CD4-positive, alpha-beta T cell (primary cell): ENCODE measurements at places on chromosomes 3 and 15. TPM values are rescaled to one million over a fixed set of nuclear protein-coding genes. Genes with fewer than 3 reads are reported as not detected.
A peak's percentile ranks its signal among the peaks of the same experiment; 100 is the strongest.

The NKIRAS1 gene
- total RNA-seq: 3.8 TPM

The RAD51 gene
- 1.5 TPM for total RNA-seq

The SCAANT1 gene
- total RNA-seq: 1.4 TPM

- H3K27me3 ChIP-seq: no peaks in the 10 kb centered on the region
- no peak for DNase-seq
- no peaks in the 10 kb centered on the region for H3K36me3 ChIP-seq
- no peak overlapping the region for H3K27ac ChIP-seq
- no peaks in the 10 kb centered on the region for H3K4me1 ChIP-seq
Measured at GRCh38 chr15:98881526-98882520, 125.8 kb downstream of the PGPEP1L start.

GRCh38 chr3:55691141-55691540 lies 204.0 kb upstream of the WNT5A start:
- no peak overlapping the region for H3K4me3 ChIP-seq
- H3K27me3 ChIP-seq: no peaks in the 10 kb centered on the region
- no peaks in the 10 kb centered on the region for H3K4me1 ChIP-seq

DNA sequence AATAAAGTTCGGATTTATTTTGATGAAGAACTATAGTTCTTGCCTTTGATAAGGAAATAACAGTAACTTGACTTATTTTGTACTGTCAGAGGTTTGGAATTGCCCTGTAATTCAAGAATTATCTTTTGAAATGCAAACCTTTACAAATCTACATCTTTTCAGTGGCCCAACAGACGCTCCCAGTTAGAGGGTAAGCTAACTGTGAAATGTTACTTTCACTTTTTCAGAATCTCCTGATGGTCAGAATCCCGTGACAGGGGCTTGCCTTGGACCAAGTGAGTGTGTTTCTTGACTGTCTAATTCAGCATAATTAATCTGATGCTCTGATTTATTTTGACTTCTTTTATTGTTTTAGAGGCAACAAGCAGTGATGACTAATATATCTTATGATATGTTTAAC lies 262.5 kb downstream of the PLOD2 start:
- no peak for DNase-seq
- H3K36me3 ChIP-seq: no peaks in the 10 kb centered on the region
- no peaks in the 10 kb centered on the region for H3K4me1 ChIP-seq
- no peaks in the 10 kb centered on the region for H3K27me3 ChIP-seq
- H3K4me3 ChIP-seq: no peak overlapping the region
- no peak overlapping the region for H3K27ac ChIP-seq

- H3K27me3 ChIP-seq: no peaks in the 10 kb centered on the region
- no peak overlapping the region for H3K4me3 ChIP-seq
Measured at GRCh38 chr3:15102836-15103235, 3.9 kb upstream of the RBSN start.

- H3K36me3 ChIP-seq: no peaks in the 10 kb centered on the region
- no peaks in the 10 kb centered on the region for H3K27me3 ChIP-seq
- H3K4me1 ChIP-seq: no peaks in the 10 kb centered on the region
Measured at GRCh38 chr3:9124730-9125129, 124.7 kb downstream of the SRGAP3 start.

DNA sequence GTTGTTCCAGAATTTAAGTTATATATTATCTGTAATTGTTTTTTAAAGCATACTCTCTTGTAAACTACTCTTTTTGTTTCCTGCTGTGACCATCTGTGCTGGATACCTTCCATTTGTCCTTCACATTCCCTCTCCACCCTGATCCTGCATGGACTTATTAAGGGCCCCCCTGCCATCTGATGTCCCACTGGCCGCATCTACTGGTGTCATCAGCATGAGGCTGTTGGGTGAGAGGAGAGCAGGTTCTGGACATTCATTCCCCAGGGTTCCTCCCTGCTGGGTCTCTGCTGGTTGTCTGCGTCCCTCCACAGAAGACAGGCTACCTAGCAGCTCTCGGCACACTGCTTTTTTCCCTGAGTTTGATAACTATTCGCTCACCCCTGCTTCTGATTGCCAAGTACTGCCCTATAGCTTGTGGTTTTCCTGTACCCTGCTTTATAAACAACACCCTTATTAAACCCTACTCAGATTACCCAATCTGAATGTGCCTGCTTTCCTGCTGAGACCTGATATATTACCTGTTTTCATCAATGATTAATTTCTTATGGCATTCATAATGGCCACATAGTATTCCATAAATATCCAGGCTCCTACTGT lies 7.7 kb downstream of the CMTM8 start:
- H3K4me1 ChIP-seq: peaks cover 11% of the 10 kb centered on the region
- no peak overlapping the region for H3K4me3 ChIP-seq
- no peaks in the 10 kb centered on the region for H3K36me3 ChIP-seq
- no peaks in the 10 kb centered on the region for H3K27me3 ChIP-seq
- DNase-seq: no peak

DNA sequence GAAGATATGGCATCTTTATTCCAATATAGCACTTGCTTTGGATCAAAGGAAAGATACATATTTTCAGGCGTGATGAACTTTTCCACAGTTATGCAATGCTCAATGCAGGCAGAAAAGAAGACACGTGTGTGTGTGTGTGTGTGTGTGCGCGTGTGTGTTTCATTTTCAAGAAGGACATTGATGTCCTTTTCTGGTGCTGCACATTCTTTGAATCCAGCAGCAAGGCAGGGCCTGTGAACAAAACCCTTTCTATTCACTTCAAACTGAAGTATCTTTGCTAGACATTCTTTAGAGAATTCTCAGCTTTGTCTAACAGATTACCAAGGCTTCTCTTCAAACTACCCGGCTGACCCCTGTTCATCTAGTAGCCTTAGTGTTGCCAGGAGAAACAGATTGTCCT lies 124.6 kb downstream of the CD47 start:
- no peak overlapping the region for H3K4me3 ChIP-seq
- no peaks in the 10 kb centered on the region for H3K4me1 ChIP-seq
- H3K36me3 ChIP-seq: no peaks in the 10 kb centered on the region
- no peak for DNase-seq
- no peak overlapping the region for H3K27ac ChIP-seq
- no peaks in the 10 kb centered on the region for H3K27me3 ChIP-seq

- H3K4me1 ChIP-seq: no peaks in the 10 kb centered on the region
Measured at GRCh38 chr3:114019486-114019885, 36.8 kb downstream of the CCDC191 start.

DNA sequence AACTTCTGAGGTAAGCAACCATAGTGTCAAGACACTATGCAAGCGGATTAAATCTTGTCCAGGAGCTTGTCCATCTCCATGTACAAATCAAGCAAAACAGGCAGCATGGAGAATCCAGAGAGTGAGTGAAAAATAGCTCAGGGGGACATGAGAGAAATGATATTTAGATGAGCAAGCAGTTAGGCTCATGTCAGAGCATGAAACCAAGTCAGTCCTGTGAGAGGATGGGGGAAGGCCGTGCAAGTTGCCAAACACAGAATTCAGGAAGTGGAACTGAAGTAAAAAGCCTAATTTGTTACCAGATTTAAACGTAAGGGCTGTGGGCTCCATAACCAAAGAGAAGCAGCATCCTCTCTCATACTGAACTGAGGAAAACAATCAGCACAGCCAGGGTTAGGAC lies 995.9 kb downstream of the MCTP2 start:
- no peak overlapping the region for H3K4me3 ChIP-seq
- no peak for DNase-seq
- H3K27ac ChIP-seq: no peak overlapping the region
- no peaks in the 10 kb centered on the region for H3K27me3 ChIP-seq
- no peaks in the 10 kb centered on the region for H3K4me1 ChIP-seq
- no peaks in the 10 kb centered on the region for H3K36me3 ChIP-seq

DNA sequence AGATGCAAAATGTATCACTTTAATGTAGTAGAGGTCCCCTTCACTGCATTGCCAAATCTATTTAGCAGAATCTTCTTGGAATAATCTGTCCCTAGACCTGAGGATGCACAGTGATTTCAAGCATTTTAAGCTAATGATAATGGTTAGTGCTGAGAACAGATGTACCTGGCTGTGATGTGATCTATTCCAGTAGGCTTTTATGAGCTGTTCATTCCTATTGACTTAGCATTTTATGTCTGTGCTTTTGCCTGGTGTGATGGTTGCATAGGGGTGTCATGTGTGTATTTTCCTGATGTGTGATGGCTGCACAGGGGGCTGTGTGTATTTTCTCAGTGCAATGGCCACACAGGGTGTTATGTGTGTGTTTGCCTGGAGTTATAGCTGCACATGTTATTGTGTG lies 272.9 kb downstream of the TIGIT start:
- no peak overlapping the region for H3K27ac ChIP-seq
- no peak overlapping the region for H3K4me3 ChIP-seq
- no peaks in the 10 kb centered on the region for H3K27me3 ChIP-seq

DNA sequence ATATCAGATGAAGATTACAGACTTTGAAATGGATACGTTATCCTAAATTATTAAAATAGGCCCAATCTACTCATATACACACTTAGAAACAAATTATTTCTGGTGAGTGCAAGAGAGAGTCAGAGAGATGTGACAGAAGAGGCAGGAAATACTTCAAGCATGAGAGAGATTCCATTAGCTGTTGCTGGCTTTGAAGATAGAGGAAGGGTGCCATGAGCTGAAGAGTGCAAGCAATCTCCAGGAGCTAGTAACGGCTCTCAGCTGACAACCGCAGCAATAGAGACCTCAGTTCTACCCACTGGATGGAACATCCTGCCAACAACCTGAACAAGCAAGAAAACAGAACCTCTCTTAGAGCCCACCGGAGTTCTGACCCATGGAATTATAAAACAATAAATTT lies 270.7 kb upstream of the SLITRK3 start:
- H3K4me3 ChIP-seq: no peak overlapping the region
- no peak overlapping the region for H3K27ac ChIP-seq
- H3K27me3 ChIP-seq: no peaks in the 10 kb centered on the region
- H3K4me1 ChIP-seq: no peaks in the 10 kb centered on the region

DNA sequence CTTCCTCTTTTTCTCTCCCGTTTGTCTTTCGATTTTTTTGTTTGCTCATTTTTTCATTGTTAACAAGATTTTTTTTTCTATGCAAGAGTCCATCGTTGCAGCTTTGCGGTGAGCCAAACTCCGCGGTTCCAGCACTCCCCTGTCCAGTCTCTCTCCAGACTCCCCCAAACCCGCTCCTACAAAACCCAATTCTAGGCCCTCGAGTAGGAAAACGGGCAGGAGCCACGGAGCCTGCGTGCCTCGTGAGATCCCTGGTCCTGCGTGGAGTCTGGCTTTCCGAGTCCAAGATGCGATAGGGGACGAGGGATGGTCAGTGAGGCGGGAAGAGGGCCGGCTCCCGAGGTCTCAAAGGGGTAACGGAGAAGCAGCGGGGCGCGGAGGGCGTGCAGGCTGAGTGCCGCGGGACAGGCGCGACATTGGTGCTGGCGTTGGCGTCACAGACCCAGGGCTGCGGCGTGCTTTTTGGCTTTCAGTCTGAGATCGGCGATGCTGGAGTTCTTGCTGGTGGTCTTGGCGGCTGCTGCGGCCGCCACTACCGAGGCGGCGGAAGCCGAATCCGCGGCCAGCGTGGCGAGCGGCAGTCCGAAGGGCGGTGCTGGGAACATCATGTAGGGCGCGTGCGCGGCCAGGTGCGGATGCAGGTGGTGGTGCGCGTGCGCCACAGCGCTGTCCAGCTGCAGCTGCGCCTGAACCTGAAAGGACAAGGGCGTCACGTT lies 8.5 kb downstream of the SHOX2 start:
- H3K27me3 ChIP-seq: peaks cover 98% of the 10 kb centered on the region
- no peak overlapping the region for H3K27ac ChIP-seq
- peak; percentile 66 for DNase-seq

GRCh38 chr15:90154861-90155626 lies 46.1 kb upstream of the SEMA4B start:
- no peaks in the 10 kb centered on the region for H3K36me3 ChIP-seq
- no peak overlapping the region for H3K27ac ChIP-seq
- no peak for DNase-seq
- no peak overlapping the region for H3K4me3 ChIP-seq
